DMS53 (cell line): ENCODE measurements at places on chromosomes 1 and 21.

- DNase-seq: peak; percentile 27
These were observed 136.1 kb upstream of the ERRFI1 start for GRCh38 chr1:8162168-8162567.

DNA sequence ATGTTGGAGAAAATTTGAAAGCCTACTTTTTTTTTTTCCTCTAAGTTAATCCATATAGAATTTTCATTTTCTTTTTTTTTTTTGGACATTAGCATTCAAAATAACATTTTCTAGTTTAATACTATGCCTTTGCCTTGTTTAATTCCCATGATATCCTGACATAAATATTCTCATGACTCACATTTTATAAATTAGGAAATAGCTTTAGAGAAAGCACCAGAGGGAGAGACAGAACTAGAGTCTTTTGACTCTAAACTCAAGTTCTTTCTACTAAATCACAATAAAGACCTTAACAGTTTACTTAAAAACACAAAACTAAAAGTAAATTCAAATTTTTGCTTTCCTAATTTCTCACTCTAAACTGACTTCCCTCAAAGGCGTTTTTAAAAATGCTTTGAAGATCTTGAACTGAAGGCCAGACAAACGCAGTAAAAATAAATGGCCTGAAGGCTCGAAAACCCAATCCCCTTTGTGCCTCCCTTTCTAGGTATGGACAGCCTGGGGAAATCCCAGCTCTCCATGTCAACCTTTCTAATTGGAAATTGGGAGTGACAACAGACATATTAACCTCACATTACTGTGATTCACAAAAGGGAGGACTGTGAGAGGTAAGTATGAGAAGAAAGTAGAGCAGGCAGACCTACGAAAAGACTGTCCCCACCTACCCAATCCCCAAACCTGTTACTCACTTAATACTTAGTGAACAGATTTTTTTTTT, 104.6 kb downstream of the ENAH start:
- no peak for DNase-seq

GRCh38 chr21:38804030-38804788, 1.5 kb upstream of the ETS2 start:
- DNase-seq: peak; percentile 55

DNA sequence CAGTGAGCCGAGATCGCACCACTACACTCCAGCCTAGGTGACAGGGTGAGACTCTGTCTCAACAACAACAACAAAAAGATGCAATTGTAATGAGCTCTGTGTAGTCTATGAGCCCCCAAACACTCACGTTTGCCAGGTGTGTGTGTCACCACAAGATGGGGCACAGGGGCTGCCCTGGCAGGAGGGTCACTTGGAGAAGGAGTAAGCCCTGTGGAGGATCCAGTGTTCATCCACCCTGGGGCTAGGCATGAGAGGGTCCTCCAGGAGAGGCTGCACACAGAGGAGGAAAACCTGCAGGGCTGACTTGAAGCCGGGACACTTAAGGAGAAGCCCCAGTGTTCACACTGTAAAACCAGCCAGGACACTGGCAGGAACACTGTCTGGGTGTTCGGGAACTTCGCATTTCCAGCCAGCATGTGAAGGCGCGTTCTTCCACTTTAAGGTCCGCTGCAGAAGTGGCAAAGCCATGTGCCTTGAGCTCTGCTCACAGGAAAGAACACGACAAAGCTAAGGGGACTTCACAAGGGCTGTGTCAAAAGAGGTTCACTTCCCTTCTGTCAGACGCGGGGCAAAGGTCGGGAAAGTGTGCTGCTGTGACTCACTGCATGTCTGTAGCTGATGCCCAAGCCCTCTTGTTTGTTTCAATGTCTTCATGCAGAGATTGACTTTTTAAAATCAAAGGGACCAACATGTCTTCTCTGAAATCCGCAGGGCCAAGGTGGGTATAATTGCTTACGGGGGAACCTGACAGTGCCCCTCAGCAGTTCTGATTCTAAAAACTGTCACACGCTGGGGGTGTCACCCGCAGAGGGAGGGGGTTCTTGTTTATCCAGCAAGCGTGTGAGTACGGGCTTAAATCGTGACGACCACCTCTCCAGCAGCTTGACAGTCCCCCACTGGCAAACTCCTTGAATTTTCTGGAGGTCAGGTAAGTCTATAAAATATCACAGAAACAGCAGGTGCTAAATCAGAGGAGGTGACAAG, 102.8 kb downstream of the RIPK4 start:
- DNase-seq: peak; percentile 76

GRCh38 chr1:187759825-187760333, 931.1 kb downstream of the PLA2G4A start:
- no peak for DNase-seq

DNA sequence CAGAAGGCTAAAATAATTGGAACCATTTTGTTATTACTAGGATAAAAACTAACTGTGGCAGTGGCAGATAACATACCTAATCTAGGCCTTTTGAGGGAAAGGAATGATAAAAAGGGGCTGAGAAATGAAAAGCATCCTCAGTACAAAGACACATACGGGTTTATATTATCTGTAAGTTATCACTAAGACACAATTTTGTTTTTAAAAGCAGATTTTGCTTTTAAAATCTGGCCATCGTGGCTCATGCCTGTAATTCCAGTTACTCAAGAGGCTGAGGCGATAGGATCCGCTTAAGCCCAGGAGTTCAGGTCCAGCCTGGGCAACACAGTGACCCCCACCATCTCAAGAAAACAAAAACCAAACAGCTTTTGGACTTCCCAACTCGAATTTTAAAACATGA, 24.8 kb upstream of the HP1BP3 start:
- DNase-seq: no peak

- DNase-seq: no peak
These were observed 45.1 kb downstream of the ERI3 start for GRCh38 chr1:44310006-44310405.

DNA sequence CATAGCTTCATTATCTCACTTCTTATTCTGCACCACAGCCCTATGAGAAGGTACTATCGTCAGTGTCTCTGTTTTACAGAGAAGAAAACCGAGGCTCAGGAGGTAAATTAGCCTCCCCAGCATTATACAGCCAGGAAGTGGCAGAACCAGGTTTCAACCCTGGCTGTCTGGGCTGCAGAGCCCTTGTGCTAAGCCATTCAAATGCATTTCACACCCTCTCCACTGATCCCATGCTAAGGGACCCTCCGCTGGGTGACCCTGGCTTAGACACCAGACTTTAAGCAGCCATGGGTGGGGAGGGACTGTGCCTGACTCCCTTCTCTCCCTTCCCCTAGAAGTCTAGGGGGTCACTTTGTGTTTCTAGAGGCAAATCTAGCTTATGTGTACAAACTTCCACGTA, 87.5 kb downstream of the RRAGC start:
- DNase-seq: no peak

DNA sequence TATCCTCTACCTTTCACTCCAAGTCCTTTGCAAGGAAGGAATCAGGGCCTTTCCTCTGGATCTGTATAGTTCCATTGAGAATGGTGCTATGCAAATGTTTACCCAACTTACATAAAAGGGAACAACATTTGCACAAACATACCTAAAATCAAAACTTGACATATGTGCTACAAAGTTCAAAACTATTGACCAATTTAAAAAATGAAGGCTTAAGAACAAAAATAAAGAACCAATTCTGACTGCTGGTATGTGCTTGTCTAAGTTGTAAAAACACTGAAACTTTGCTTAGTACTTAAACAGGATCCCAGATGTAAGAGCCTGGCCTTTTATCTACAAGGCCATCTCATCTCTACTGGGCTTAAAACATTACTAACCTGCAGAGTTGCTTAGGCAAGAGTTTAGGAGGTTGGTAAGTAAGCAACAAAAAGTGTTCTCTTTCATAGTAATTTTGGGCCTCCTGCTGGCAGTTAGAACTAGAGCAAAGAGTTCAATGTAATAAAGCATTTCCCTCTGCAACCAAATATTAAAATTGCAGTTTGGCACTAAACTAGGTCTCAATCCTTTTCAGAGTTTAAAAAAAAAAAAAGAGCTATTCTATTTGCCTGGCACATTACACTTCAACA, 2.0 kb downstream of the SCMH1 start:
- peak; percentile 37 for DNase-seq

DNA sequence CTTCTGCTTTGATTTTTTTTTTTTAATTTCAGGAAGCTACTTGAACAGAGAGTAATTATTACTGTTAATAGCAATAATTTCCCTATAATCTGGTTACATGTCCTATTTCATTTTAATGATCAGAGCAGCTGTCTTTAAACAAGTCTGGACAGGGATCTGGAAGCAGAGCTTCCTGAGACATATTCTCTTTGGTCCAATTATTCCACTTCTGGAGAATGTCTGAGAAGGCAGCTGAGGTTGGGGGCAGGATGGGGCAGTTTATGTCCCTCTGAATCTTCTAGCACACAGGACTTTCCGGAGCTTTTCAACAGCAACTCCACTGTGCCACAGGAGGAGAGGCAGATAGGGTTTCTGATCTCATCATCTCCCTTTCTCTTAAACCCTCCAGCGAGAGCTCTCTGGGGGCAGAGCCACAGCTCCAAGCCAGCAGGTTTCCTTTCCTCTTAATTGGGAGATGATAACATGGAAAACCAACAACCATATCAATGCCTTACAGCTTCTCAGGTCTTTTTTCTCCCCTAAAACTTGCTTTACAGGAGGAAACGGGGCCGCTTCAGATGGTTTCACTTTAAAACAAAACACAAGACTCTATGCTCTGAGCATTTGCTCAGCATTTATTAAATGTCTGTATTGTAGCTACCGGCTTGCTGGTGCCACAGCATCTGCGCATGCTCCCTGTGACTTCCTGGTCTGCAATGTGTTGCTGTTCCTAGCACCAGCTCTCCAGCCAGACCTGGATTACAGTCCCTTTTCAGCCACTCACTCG, 425.7 kb upstream of the USP24 start:
- DNase-seq: peak; percentile 69
